ENCODE measurements at places on chromosomes 1 and 21.

DNA sequence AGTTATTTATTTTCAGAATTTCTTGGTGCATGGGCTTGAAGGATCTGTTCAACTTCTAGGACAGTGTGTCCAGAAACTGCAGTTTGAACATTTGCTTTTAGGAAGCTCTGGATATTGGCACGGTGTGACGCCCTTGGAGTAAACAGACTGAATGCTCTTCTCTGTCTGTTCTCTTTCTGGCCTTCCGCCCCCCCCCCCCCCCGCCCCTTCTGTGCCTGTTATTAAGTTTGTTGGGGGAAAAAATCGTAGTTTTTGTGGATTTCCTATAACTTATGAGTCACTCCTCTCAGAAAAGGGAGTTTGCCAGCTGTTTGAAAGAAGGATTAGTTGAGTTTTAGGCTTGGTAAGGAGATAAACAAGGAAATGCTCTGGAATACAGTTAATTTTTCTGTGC is 1.2 kb downstream of the KCTD3 start:
- no peak for DNase-seq

GRCh38 chr1:33342041-33342723 is 21.3 kb upstream of the A3GALT2 start:
- DNase-seq: peak; percentile 69

DNA sequence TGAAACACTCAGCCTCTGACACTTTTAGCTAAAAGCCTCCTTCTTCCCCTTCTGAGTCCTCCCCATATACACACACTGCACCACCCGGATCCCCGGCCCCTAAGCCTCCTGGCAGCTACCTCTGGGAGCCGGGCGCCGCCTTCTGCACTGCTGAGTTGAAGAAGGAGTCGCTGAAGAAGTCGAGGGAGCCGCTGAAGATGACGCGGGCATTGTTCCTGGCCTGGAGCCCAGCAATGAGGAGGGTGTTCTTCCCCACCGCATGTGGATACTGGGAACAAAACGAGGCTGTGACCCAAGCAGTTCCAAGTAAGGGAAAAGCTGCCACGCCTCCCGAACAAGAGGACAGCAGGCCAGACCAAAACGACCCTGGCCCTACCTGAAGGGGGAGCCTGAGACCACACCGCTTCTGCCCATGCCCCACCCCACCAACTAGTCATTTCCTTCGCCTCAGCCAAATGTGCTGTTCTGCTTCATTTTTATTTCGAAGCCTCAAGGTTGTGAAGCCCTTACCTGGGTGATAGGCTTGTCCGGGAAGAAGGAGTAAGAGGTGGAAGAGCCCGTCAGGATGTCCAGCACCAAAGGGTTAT is 7.0 kb downstream of the DDOST start:
- DNase-seq: peak; percentile 40

DNA sequence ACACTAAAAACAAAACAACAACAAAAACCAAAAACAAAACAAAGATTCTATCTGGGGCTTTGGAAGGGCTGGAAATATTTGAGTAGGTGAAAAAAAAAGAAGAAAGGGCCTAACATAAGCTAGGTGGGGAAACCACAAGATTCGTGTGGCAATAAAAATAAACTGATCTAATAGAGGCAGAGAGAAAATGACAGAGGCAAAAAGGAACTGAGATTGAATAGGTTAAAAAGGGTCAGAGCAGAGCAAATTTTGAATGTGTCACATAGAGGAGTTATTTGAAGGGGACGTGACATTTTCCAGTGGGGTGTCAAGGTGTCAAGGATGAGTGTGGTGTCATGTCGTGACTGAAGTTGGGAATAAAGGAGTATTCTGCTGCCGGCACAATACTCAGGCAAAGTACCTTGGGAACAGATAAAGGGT is 65.2 kb upstream of the RALGPS2 start:
- no peak for DNase-seq

DNA sequence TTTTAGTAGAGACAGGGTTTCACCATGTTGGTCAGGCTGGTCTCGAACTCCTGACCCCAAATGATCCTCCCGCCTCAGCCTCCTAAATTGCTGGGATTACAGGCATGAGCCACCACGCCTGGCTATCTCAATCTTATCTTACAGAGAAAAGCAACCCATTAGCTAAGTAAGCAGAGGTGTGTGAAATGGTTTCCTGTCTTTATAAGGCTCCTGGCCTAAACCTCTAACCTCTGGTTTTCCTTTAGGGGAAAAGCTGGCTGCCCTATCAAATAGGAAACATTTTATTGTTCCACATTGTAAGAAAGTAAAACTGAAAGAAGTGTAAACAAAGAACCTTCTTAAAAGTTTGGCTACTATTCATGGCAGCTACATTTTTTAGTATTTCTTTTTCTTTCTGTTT is 78.3 kb upstream of the MORC3 start:
- peak; percentile 26 for DNase-seq

DNA sequence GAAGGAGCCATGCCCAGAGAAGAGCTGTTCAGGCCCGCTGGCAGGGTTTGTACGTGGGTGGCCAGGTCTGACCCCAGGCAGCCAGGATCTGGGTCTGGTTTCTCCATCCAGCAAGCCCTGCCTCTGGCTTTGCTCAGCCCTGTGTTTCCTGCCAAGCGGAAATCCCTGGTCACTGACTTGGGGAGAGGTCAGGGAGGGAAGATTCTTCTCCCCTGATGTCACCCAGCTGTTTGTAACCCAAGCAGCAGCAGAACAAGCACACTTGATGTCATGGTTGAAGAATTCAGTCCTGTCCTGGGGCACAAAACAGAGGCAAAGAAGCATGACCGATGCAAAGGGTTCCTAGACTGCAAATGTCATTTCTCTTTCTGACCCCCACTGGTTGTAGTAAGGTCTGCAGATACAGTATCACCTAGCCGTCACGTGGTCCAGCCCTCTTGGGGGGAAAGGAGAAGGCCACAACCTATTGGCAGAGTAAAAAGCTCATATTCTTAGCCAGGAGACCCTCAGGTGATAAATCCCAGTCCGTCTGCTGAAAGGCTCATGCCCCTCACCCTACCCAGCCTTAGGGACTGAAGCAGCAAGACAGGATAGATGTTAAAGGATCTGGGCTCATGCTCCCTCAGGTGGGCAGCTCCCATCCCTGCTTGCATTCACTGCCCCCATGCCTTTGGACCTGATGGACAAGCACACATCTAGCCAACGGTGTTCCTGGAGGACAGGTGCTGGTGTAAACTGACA is 120.9 kb downstream of the SYT2 start:
- peak; percentile 100 for DNase-seq

DNA sequence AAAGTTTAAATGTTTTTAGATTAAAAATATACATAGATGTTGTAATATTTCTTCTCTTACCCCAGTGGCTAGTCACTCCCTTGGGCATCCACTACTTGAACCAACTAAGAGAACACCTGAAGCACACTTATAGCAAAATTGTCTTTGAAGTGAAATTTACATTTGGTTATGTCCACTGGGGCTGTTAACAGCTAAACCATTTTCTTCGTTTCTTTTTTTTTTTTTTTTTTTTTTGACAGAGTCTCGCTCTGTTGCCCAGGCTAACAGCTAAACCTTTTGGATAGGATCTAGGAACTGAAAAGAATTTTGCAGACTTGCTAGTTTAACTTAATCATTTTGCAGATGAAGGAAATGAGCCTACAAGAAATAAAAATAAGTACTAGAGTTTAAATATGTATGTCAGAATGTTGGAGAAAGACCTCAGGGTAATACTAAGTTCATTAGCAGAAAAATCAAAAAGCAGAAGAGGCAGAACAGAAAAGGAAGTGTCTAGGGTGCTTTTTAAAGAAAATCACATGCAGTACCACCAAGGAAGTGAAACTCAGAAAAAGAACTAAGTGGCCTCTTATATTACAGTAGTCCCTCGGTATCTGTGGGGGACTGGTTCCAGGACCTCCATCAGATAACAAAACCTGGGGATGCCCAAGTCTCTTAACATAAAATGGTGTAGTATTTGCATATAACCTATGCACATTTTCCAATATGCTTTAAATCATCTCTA is 11.8 kb downstream of the DRAM2 start:
- no peak for DNase-seq

- peak; percentile 82 for DNase-seq
Measured at GRCh38 chr1:167935216-167936067, 1.0 kb upstream of the DCAF6 start.

- DNase-seq: no peak
Measured at GRCh38 chr1:33872275-33872674, 8.4 kb downstream of the HMGB4 start.

- peak; percentile 75 for DNase-seq
Measured at GRCh38 chr1:207997486-207998268, 86.8 kb upstream of the CD34 start.

- no peak for DNase-seq
Measured at GRCh38 chr1:117886101-117886795, 43.2 kb downstream of the GDAP2 start.

DNA sequence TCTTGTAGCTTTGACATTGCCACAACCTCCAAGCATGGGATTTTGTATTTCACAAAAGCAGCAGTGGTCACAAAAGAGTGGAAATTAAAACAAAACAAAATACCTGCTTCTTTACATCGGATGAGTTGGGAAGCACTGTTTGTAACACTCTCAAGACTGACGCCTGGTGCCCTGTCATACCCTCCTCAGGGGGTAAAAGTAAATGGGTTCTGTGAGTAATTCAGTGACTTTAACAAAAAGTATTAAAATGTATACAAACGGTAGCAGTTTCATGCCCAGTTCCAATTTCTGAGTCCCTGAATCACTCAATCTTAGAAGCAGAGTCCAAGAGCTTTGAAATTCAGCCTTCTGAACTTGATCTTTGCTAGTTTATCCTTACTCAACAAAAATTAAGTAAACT is 152.5 kb downstream of the TIAM1 start:
- DNase-seq: no peak

Measured in mesendoderm (in vitro differentiated cells).